ENCODE measurements at places on chromosomes 5 and 9.

DNA sequence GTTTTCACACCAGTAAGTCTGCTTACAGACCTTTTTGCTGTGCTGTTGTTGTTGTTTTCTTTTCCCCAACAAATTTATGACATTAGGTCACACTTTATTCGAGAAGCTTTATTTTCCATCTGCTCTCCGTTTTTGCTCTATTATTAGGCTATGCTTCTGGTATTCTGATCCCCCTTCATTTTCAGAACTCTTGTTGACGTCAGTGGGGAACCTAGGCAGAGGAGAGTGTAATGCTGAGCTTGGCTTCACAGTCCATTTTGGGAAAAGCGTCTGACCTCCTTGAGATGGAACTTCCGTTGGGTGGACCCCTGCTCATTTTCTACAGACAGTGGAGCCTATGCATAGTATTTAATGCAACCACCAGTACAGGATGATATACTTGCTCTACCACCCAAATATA, 387.9 kb upstream of the MEF2C start:
- no peak for DNase-seq

DNA sequence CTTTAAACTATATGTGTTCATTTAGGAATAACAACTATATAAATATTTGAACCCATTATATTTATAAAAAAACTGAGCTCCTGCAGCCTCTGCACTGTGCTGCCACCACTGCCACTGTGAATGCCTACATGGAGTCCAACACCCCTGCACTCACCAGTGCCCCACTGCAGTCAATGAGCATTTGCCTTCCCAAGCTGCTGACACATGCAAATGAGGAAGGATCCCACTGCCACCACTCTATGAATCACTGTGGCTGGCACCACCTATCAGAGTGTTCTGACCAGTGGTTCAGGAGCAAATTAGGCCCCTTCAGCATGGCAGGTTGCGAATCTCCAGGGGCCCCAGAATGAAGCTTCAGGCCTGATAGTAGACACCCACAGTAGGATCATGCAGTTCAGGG, 9.1 kb downstream of the IFNA5 start:
- no peak for DNase-seq

- DNase-seq: no peak
These were observed 160.9 kb upstream of the MVB12B start for GRCh38 chr9:126165755-126166154.

GRCh38 chr9:127021664-127022363, 100.6 kb downstream of the ANGPTL2 start:
- no peak for DNase-seq

DNA sequence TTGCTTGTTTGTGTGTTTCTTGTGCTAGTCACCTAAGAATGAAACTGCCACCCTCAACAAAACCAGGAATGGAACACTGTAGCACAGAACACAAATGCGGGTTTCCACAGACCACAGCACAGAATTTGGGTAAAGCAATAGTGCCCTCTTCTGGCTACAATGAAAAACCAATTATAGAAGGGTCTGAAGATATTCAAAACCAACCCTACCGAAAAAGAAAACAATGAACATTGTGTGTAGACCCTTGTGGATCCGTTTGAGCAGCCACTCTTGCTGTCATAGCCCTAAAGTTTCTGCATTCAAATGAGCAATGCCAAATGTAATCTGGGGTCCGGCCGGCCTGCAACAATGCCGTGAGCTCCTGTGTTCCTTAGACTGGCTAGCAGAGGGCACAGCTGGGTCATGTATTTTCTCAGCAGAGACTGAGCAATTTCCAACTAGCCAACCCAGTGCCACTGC, 8.3 kb upstream of the ENC1 start:
- peak; percentile 52 for DNase-seq

- DNase-seq: no peak
These were observed 6.1 kb upstream of the TOPORS start for GRCh38 chr9:32558408-32558934.

GRCh38 chr9:113436728-113437515, 26.4 kb downstream of the C9orf43 start:
- no peak for DNase-seq

- DNase-seq: no peak
These were observed 90.3 kb downstream of the ANKRD55 start for GRCh38 chr5:56142614-56143372.

- DNase-seq: no peak
These were observed 113.9 kb downstream of the WNK2 start for GRCh38 chr9:93297659-93298497.

DNA sequence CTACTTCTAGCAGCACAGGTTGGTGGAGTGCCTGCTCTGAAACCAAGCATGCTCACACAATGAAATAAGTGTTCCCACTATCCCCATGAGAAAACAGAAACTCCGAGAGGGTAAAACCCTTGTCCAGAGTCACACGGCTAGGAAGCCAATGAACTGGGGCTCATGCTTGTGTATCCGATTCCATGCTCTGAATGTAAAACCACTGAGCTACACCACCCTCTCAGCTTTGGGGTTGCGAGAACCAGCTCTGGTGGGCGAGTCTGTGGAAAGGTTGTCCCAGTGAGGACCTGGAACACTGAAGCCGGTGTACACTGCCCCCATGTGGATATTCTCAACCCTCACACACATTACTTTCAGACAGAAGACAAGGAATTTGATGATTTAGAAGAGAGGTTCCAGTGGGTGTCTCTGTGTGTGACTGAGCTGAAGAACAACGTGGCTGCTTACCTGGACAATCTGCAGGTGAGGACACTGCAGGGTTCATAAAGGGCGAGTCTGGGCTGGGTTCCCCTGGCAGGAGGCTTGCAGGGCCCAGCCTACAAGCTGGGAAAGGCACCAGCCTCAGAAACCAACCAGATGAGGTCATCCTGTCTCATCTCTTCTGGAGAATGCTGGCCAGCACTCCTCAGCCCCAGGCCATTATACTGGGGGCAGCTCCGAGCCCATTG, 37.4 kb downstream of the ARHGEF37 start:
- DNase-seq: peak; percentile 39

DNA sequence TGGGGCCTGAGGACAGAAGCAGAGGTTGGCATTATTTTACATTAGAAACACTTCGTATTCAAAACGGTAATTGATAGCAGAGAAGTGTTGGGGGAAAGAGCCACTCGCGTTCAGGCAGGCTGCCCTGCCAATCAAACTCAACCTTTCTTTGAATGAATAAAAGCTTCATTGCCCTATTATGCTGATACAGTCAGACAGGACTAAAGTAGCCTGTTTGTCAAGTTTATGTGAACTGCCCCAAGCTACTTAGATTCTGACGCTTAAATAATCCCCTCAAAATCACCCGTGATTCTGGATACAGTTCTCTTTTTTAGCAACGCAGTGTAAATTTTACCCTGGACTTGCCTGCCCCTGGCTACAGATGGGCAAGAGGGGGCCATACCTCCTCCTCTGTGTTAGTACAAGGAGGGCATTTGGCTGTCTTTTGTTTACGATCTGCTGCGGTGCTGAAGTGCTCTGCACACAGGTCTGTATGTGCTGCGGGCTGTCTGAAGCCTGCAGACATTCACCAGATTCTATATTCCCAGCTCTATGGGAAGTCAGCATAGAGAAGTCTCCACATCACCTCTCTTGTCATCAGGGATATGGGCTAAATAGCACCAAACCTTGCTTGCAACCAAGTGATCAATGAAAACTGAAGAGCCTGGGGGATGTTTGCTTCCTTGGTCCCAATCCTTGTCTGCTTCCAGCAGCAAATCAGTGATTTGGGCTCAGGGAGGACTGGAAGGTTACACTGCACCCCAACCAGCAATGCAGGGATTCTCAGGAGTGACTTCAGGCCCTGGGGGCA, 218.4 kb downstream of the EBF1 start:
- no peak for DNase-seq

DNA sequence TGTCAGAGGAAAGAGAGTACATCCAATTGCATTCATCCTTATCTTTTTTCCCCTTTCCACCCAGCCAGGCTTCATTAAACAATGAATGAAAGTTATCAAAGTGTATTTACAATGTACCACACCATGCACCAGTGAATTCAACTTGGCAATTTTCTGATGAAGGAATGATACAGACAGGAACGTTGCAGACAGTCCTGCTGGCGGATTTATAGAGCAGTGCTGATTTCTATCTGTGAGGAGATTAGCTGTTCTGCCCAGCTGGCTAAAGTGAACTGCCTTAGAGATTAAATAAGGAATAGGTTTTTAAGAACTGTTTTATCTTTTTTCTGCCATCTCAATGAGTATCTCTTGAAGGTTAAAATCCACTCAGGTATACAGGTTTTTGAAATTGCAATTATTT, 403.9 kb downstream of the CDH18 start:
- no peak for DNase-seq

DNA sequence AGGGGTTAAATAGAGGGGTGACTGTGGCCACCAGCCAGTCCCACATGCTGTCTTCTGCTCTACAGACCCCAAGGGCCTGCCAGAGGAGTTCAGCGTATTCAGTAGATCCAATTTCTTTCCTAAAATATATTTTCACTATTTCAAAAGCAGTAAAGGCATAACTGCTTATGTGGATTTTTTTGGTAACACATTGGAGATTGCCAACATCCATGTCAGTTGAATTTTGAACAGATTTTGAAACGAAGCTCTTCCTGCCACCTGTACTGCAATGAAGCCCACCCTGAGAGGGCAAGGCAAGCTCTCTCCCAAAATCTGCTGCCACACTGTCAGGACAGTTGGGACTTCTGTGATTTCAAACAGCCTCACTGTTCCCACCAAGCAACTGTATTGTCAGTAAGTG, 37.1 kb upstream of the SARDH start:
- no peak for DNase-seq

GRCh38 chr9:38626006-38626405, 5.6 kb upstream of the ANKRD18A start:
- no peak for DNase-seq

GRCh38 chr5:154767576-154767975, 12.4 kb downstream of the LARP1 start:
- no peak for DNase-seq

DNA sequence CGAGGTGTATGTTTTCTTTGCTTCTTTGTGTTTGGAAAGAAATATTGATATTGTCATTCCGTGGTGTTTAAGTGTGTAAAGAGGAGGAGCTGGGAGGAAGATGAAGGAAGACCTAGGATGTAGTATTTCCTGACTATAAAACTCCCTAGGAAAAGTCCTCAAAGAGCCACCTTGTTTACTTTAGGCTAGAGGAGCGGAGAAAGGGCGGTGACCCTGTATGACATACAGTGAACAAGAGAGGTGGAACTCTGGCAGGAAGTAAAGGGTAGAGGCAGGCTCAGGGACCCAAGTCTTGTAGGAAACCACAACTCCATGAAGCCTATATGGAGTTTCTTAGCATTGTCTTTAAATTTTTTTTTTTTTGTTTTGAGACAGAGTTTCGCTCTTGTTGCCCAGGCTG, 303.9 kb downstream of the DOCK8 start:
- DNase-seq: no peak

GRCh38 chr9:129604766-129605163, 16.1 kb downstream of the C9orf50 start:
- DNase-seq: no peak

- no peak for DNase-seq
These were observed 1079.9 kb upstream of the ACO1 start for GRCh38 chr9:31304576-31304975.

DNA sequence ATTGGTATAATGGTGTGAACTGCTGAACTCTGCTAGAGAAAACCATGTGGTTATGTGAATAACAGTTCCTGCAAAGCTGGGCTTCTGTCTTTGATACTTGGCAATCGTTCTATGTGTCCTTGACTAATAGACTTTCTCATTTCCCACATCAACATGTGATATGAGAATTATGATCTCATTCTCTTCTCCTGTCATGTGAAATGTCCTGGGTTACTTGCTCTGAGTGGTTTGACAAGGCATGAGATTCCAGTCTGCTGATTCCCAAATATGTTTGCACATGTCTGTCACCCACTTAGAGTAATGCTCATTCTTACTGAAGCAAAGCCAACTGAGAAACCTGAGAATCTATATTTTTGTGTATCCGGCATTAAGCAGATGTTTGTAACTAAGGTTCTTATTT, 141.2 kb downstream of the PARP8 start:
- DNase-seq: no peak

- DNase-seq: no peak
These were observed 72.1 kb downstream of the PDE6A start for GRCh38 chr5:149872351-149873040.

GRCh38 chr5:84748313-84748712, 363.6 kb upstream of the EDIL3 start:
- no peak for DNase-seq

DNA sequence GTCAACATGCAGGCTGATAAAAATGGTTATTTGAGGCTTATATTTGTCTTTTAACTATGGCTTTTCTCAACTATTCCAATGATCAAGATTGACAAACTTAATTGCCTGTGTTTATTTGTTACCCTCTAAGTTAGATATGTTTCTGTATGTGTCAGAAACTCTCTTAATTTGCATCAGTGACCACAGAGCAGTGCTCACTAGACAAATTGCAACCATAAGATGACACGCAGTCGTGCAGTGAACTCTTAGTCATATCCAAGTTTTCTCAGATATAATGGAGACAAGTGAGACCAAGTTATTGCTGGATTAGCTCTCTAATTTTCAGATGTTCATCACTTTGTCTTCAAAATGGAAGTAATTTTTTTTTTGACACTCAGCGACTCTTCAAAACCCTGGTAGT, 342.2 kb upstream of the RFX3 start:
- no peak for DNase-seq

- DNase-seq: no peak
These were observed 362.9 kb upstream of the ZNF608 start for GRCh38 chr5:125109293-125109692.

DNA sequence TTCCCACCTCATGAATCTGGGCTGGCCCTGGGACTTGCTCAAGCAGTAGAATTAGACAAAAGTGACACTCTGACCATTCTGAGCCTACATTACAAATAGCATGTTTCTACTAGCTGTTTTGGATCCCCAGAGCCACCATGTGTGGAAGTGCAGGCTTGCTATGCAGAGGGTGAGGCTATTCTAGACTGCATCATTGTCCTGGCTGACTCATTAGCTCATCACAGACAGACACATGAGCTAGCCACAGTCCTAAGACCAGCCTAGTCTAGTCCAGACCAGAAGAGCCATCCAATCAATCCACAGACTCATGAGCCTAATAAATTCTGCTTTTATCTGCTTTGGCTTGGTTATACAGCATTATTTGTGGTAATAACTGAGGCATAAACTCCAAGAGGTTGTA, 351.9 kb downstream of the PRELID2 start:
- no peak for DNase-seq
